ENCODE measurements at places on chromosomes 1 and 21.

GRCh38 chr1:215661033-215661432 is 93.9 kb downstream of the KCTD3 start:
- no peak for DNase-seq

- no peak for DNase-seq
Measured at GRCh38 chr1:57857809-57858208, 433.9 kb upstream of the DAB1 start.

- DNase-seq = peak; percentile 64
Measured at GRCh38 chr1:226912587-226913176, 27.4 kb upstream of the COQ8A start.

DNA sequence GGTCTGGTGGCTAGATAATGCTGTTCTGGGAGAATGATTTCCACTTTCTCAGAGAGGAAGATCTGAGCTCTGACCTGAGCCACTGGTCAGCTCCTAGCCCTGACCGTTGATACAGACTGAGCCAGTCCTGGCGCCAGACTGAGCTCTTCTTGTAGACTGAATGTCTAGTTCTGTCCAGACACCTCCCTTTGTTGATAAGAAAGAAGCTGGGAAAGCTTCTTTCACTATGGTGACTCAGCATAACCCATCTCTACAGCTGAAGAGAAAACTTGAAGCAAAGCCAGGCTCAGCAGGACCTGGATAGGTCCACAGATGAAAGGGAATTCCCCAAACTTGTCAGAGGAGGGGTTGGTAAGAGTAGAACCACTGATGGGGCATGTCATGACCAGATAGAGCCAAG is 9.9 kb upstream of the TRABD2B start:
- DNase-seq = no peak

DNA sequence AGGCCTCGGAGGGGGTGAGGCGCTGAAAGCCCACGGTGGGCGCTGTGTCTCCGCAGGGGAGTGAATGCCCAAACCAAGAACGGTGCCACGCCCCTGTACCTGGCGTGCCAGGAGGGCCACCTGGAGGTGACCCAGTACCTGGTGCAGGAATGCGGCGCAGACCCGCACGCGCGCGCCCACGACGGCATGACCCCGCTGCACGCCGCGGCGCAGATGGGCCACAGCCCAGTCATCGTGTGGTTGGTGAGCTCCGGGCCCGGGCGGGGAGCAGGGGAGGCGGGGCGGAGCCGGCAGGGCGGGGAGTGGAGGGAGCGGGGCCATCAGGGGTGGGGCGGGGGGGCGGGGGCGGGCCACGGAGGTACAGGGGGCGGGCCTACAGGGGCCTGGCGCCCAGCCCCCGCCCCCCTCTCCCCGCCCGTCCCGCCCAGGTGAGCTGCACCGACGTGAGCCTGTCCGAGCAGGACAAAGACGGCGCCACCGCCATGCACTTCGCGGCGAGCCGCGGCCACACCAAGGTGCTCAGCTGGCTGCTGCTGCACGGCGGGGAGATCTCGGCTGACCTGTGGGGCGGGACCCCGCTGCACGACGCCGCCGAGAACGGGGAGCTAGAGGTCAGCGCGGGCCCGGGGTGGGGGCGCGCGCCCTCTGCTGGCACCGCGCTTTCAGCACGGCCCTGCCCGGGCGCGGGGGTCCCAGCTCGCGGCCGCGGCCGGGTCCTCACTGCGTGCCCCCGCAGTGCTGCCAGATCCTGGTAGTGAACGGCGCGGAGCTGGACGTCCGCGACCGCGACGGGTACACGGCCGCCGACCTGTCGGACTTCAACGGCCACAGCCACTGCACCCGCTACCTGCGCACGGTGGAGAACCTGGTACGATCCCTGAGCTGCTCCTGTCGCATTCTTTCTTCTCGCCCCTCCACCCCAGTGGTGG is 15.9 kb downstream of the ESPN start:
- no peak for DNase-seq

DNA sequence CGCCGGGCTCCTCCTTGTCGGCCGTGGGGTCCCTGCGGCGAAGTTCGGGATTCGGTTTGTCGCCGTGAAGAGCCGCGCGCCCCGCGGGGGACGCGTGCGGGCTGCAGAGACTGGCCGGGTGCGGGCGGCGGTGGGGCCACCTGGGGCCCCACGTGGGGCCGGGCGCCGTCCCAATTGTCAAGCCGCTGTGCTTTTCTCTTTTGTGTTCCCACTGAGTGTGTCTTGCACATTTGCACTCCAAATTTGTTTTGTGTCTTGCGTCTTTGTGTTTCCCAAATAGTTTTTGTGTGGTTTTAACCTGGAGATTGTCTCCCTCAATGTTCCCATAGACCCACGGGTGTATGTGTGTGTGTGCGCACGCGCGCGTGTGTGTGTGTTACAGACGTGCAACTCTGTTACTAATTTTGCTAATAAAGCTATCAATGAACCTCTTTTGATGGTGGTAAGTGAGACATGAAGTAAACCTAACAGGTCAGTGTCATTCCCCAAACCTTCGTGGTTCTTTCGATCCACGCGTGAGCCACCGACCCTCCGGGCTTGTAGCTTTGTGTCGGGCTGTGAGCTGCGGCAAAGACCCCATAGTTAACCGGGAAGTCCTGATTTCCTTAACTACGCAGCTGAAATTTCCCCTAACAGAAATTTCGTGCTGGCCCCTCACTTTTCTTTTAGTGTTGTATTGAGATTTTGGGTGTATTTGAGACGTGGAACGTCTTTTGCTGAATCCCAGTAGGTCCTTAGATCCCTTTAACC is 708 bp downstream of the PRDM2 start:
- DNase-seq = peak; percentile 35

- no peak for DNase-seq
Measured at GRCh38 chr1:116392717-116393404, 19.8 kb downstream of the ATP1A1 start.

GRCh38 chr1:6624710-6625583 is at the start of gene THAP3:
Gene THAP3, plus strand, starts transcription at chr1:6624868. Its CDS starts 351 bp downstream, at chr1:6625219.
- peak; percentile 94 for DNase-seq

Measured in NCI-H1092 treated with DMSO at 0.1 percent for 48 hours (cell line).